Transverse colon (tissue), 4 donors: ENCODE measurements at places on chromosomes 16 and 17. TPM values are rescaled to one million over a fixed set of nuclear protein-coding genes. Genes with fewer than 3 reads are reported as not detected.

GRCh38 chr17:231966-232807, 50.7 kb upstream of the DOC2B start:
- H3K27ac ChIP-seq: no peak overlapping the region
- H3K4me1 ChIP-seq: peaks cover 14% of the 10 kb centered on the region
- H3K4me3 ChIP-seq: no peak overlapping the region

Gene TIMM22
- total RNA-seq: 11.7 TPM

Gene PYY
- not detected for total RNA-seq

GRCh38 chr17:4087911-4088693, 54.7 kb downstream of the ZZEF1 start:
- H3K36me3 ChIP-seq: peaks cover 78% of the 10 kb centered on the region
- H3K4me3 ChIP-seq: no peak overlapping the region
- no peaks in the 10 kb centered on the region for H3K27me3 ChIP-seq
- no peak overlapping the region for H3K27ac ChIP-seq
- H3K4me1 ChIP-seq: no peaks in the 10 kb centered on the region

Gene CXCL16
- total RNA-seq: 22.5 TPM

DNA sequence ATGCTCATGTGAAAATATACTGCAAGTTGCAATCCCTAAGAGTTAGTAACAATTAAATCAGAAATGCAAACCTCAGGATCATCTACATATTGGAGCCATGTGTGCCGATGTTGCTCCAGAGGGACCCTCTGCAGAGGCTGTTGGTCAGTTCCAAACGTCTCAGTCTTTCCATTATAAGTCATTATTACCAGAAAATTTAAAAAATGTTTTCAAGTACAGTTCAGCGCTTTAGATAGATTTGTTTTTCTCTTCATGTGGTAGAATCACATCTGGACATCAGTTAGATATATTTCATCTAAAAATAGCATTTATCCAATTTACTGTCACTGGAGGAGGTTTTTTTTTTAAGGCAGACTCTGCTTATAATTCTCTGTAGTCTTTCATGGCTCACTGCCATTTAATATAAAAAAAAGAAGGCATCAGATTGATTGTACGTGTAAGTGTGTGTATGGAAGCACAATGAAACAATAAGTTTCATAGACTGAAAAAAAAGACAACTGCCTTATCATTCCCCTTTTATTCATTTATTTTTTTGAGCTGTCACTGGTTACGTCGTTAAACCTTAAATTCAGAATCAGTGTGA, 46.1 kb upstream of the MARCHF10 start:
- H3K27me3 ChIP-seq: peaks cover 4% of the 10 kb centered on the region
- DNase-seq: no peak
- no peaks in the 10 kb centered on the region for H3K36me3 ChIP-seq
- no peak overlapping the region for H3K4me3 ChIP-seq

Gene C16orf86
- total RNA-seq: 6.8 TPM

Gene OR1F1
- not detected for total RNA-seq

DNA sequence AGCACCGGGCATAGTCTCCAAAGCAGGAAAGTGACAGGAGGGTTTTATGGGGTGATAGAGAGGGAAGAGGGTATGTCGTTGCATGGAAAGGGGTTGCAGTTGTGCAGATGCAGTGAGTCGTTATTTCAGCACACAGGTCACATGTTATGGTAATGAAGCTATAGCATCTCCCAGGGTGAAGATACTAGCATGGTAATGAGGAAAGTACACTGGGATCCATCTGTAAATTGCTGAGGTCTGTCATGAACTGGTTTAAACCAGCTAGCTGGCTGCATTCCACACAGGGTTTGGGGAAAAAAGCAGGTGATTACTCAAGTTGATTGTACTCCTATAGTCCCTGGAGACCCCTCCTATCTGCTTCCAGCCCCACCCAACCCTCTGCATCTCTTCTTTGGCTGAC, 11.7 kb downstream of the COX11 start:
- no peaks in the 10 kb centered on the region for H3K27me3 ChIP-seq
- H3K4me1 ChIP-seq: no peaks in the 10 kb centered on the region
- no peak overlapping the region for H3K4me3 ChIP-seq

DNA sequence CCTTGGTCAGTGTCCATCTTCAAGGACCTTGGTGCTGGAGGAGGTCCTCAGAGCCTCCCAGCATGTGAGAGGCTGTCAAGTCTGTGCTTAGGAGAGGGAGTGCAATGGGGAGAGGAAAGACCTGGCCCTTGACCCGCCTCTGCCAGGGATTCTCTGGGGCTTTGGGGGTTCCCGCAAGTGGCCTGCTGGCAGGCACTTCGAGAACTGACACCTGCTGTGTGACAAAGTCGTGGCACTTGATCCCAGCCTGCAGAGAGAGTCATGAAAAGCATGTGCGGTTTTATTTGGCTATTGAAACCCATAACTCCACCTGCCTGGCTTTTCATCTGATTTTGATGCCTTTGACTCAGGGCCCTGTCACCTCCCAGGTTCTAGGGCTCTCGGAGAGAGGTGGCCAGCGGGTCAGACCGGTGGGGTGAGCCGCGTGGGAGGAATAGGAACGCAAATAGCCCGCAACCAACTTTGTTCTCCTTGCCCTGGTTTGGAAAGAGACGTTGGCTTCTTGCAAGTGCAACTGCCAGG, 42.8 kb upstream of the GSE1 start:
- no peak overlapping the region for H3K4me3 ChIP-seq
- H3K4me1 ChIP-seq: peaks cover 57% of the 10 kb centered on the region
- H3K27me3 ChIP-seq: no peaks in the 10 kb centered on the region
- no peaks in the 10 kb centered on the region for H3K36me3 ChIP-seq

GRCh38 chr17:6592173-6592572, 35.8 kb upstream of the PITPNM3 start:
- no peak for DNase-seq
- H3K36me3 ChIP-seq: no peaks in the 10 kb centered on the region
- H3K27me3 ChIP-seq: no peaks in the 10 kb centered on the region
- peak overlapping the region; percentile 8 for H3K27ac ChIP-seq

DNA sequence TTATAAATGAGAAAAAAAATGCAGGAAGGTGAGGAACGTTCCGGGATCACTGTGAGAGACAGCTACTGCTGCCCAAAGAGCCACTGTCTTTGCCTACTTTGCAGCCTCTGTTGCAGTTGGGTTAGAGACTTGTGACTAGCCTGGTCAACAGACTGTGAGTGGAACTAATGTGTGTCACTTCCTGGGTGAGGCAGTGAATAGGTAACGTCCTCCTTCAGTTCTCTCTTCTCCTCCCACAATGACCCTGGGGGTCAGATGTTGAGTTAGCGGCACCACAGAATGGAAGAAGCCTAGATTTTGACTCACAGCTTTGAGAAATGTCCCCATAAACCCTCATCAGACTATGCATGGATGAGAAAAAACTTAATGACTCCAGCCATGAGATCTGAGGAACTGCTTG, 5.2 kb downstream of the C16orf46 start:
- no peak for DNase-seq
- peaks cover 5% of the 10 kb centered on the region for H3K4me1 ChIP-seq
- H3K4me3 ChIP-seq: no peak overlapping the region
- no peak overlapping the region for H3K27ac ChIP-seq

DNA sequence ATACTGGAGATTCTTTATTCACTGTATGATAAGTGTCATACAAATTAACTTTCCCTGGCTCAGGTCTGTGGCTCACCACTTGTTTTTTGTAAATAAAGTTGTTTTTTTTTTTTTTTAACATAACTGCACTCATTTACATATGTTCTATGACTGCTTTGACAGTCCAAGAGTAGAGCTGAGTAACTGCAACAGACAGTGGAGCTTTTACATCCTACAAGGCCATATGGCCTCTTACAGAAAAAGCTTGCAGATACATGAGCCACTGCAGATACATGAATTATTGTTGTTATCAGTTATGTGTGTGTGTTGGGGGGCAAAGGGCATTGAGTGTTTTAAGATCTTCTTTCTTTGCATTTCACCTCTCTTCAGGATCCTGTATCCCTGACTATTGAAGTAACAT, 311.7 kb downstream of the BCAS3 start:
- no peak for DNase-seq
- H3K27me3 ChIP-seq: no peaks in the 10 kb centered on the region
- H3K4me3 ChIP-seq: no peak overlapping the region
- no peaks in the 10 kb centered on the region for H3K36me3 ChIP-seq

- no peak overlapping the region for H3K4me3 ChIP-seq
- no peak for DNase-seq
- no peaks in the 10 kb centered on the region for H3K4me1 ChIP-seq
- H3K27me3 ChIP-seq: no peaks in the 10 kb centered on the region
- H3K27ac ChIP-seq: no peak overlapping the region
Observed at GRCh38 chr16:4344983-4345835, 5.9 kb downstream of the PAM16 start.

- DNase-seq: no peak
- H3K4me1 ChIP-seq: no peaks in the 10 kb centered on the region
- no peaks in the 10 kb centered on the region for H3K27me3 ChIP-seq
- H3K36me3 ChIP-seq: no peaks in the 10 kb centered on the region
Observed at GRCh38 chr16:49585143-49585832, 211.7 kb downstream of the C16orf78 start.

Gene MMP28
- total RNA-seq: 151 TPM

GRCh38 chr16:24009098-24009497, 173.3 kb downstream of the PRKCB start:
- no peaks in the 10 kb centered on the region for H3K27me3 ChIP-seq
- no peaks in the 10 kb centered on the region for H3K4me1 ChIP-seq
- H3K36me3 ChIP-seq: no peaks in the 10 kb centered on the region

DNA sequence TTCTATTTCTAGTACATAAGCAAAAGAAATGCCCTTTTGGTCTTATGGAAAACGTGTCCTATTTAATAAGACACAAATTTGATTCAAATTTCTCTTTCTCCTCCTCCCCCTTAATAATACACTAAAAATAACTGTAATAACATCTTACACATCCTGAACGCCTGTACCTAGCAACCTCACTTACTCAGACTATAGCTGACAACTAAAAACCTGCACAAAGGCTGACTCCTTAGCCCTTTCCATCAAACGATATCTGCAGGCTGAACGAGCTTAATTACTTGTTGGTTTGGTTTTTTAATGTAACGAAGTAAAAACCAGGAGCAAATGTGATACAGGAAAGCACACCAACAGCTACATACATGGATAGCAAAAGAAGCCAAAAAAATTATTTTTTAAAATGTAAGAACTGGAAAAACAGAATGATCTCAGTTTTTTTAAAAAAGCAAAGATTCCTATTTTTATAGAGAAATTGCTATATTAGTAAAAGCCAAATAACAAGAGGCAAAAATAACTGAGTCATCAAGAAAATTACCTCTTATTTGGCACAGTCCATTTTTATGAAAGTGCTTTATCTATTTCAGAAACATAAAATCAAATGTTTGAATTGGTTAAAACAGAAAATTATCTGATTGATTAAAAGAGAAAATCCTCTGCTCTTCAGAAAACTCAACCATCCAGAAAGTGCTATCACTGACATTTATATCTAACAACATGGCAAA, 23.5 kb downstream of the ADCY9 start:
- no peaks in the 10 kb centered on the region for H3K36me3 ChIP-seq
- peaks cover 36% of the 10 kb centered on the region for H3K4me1 ChIP-seq
- H3K4me3 ChIP-seq: no peak overlapping the region
- H3K27me3 ChIP-seq: no peaks in the 10 kb centered on the region
- peak overlapping the region; percentile 58 for H3K27ac ChIP-seq

Gene SYCE1L
- not detected for total RNA-seq

Gene DDX28
- total RNA-seq: 5.8 TPM

- H3K4me3 ChIP-seq: no peak overlapping the region
- no peaks in the 10 kb centered on the region for H3K27me3 ChIP-seq
- no peaks in the 10 kb centered on the region for H3K36me3 ChIP-seq
- no peak for DNase-seq
- H3K4me1 ChIP-seq: peaks cover 7% of the 10 kb centered on the region
Observed at GRCh38 chr17:64061178-64061898, 40.9 kb upstream of the ICAM2 start.

DNA sequence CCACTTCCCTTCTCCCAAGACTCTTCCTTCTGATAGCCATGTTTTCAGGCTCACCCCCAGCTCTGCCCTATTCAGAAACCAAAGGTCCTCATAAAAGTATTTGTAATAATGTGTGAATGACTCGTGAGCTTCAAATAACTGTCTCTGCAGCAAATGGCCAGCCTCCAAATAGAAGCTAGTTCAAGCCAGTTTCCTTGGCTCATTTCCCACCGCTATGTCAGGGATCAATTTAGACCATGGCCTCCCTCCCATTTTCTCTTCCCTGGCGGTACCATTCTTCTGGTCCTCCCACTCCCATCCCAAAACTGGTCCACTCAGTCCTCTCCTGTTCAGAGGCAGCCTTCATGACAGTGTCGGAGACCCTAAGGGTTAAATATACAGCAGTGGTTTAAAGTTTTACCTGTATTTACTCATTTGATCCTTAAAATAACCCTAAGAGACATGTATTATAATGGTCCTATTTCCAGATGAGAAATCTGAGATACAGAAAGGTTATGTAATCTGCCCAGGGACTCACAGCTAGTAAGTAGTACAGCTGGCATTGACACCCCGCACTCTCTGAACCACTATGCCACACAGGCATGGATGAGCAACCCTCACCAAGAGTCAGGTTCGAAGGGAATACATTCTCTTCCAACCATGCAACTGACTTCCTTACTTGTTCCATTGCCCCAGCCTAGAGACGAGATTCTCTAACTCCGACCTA, 42.9 kb downstream of the GAS7 start:
- H3K36me3 ChIP-seq: no peaks in the 10 kb centered on the region
- no peak overlapping the region for H3K4me3 ChIP-seq
- H3K4me1 ChIP-seq: no peaks in the 10 kb centered on the region
- no peaks in the 10 kb centered on the region for H3K27me3 ChIP-seq
- peak overlapping the region; percentile 57 for H3K27ac ChIP-seq

DNA sequence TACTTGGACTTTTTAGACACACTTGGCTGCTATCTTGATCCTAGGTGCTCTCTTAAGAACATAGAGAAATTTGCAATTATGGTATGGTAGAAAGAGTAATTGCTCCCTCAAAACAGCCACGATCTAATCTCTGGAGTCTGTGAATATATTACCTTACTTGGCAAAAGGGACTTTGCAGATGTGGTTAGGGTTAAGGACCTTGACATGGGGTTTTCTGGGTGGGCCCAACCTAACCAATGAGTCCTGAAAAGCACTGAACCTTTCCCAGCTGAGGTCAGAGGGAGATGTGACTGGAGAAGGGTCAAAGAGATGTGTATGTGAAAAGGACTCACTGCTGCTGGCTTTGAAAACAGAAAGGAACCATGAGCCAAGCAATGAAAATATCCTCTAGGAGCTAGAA, 26.7 kb upstream of the MED13 start:
- no peaks in the 10 kb centered on the region for H3K27me3 ChIP-seq
- no peaks in the 10 kb centered on the region for H3K4me1 ChIP-seq
- DNase-seq: no peak
- no peaks in the 10 kb centered on the region for H3K36me3 ChIP-seq
- no peak overlapping the region for H3K4me3 ChIP-seq

DNA sequence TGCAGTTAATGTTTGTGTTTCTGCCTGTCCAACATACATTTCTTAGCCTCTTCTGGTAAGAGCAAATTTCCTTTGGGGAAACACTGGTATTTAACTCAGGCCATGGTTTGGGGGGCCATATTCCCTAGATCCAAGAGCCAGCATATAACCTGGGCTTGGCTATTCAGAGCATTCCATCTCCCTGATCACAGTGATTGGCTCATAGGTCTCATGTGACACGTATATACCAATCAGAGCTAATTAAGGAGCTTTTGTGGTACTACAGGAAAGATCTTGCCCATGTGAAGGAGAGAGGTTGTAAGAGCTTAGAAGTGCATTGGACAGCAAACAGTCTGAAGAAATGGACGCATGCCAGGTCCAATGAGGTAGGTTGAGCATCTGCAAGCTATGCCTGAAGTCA, 33.4 kb upstream of the GPR139 start:
- H3K4me3 ChIP-seq: no peak overlapping the region
- DNase-seq: no peak
- H3K36me3 ChIP-seq: no peaks in the 10 kb centered on the region

GRCh38 chr16:9072806-9073341, 18.6 kb upstream of the HAPSTR1 start:
- DNase-seq: no peak
- H3K36me3 ChIP-seq: no peaks in the 10 kb centered on the region
- no peak overlapping the region for H3K27ac ChIP-seq
- H3K4me3 ChIP-seq: no peak overlapping the region
- no peaks in the 10 kb centered on the region for H3K4me1 ChIP-seq
- H3K27me3 ChIP-seq: no peaks in the 10 kb centered on the region
